ENCODE measurements at places on chromosomes 7 and 10. TPM values are rescaled to one million over a fixed set of nuclear protein-coding genes. Genes with fewer than 3 reads are reported as not detected.

The SLC26A3 gene
- total RNA-seq = not detected

The CABCOCO1 gene
- not detected for total RNA-seq

The C10orf62 gene
- not detected for total RNA-seq

The RTKN2 gene
- 1.9 TPM for total RNA-seq

The PTPN20 gene
- total RNA-seq = 1.1 TPM

The GPR26 gene
- not detected for total RNA-seq

The FRA10AC1 gene
- 3.0 TPM for total RNA-seq

Measured in tracheal epithelial cell (primary cell).